Right renal cortex interstitium (tissue), 3 donors: ENCODE measurements at places on chromosomes 6 and 20.

DNA sequence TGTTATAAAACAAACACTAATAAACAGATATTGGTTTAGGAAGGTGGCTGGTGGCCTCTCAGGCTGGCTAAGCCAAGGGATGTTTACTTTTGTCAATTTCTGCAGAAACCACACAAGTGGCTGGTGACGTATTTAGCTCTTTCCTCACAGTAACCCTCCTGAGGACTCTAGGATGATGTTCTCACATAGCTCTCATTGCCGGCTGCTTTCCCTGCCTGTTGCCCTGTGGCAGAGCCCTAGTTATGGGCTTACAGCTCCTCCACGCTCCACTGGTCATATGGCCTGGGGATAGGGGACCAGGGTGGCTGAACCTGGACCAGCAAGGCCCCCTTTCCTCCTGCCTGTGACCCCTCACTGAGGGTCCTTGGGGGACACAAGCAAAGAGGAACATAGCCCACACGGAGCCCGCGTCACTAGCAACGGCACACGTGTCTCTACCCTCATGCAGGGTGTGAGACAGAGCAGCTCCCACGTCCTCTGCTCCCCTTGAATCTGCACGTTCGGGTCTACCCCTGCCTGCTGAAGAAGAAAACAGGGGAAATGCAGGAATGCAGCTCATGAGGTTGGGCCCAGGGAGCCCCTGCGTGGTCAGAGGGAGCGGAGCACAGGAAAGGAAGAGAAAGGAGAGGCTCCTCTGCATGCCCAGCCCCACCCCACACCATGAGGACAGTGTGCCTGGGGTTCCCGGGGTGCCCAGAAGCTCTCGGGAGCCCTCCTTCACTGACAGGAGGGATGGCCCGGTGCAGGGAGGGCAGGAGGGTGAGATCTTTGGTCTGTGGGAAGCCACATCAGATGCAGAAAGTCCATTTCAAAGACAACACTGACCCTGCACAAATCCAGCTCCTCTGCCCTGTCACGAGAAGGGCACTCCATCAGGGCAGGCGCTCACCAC lies 13.9 kb downstream of the RAMACL start:
- no peak for DNase-seq

DNA sequence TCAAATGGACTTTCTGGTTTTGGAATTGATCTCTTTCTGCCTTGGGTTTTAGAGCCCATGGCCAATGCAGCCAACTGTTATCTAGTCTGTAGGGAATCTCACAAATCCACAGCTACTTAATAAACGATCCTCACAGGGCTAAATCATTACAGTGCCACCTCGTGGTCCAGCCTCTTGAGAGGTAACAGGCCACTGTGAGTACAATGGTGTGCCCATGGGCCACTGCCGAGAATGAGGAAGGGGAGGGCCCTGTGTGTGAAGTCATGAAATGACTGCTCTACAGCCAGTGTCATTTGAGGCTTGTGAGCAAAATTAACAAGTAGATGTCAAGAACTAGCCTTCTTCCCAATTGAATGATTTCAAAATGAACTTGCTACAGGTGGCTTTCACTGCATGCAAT lies 54.3 kb upstream of the GMPR start:
- no peak for DNase-seq

DNA sequence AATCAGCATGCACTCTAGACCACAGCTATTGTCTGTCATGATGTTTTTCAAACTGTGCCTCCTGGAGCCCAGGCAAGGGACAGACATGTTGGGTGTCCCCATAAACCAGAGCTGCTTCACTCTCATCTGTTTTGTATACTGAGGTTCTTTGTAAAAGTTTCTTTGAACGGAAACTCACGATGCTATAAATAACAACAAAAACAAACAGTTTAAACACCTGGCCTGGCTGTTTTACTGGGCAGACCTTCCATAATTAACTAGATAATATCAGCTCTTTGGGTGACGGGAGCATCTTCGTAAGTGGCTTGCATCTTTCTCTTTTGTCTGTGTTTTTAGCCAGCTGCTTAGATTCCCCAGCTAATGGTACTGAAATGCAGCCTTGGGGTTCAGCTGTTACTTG lies 190.3 kb downstream of the ZDHHC14 start:
- DNase-seq = no peak

- DNase-seq = no peak
These were observed 9.2 kb downstream of the PACRG start for GRCh38 chr6:162736961-162737360.

GRCh38 chr6:136803608-136804007 lies 11.3 kb upstream of the MAP3K5 start:
- no peak for DNase-seq

DNA sequence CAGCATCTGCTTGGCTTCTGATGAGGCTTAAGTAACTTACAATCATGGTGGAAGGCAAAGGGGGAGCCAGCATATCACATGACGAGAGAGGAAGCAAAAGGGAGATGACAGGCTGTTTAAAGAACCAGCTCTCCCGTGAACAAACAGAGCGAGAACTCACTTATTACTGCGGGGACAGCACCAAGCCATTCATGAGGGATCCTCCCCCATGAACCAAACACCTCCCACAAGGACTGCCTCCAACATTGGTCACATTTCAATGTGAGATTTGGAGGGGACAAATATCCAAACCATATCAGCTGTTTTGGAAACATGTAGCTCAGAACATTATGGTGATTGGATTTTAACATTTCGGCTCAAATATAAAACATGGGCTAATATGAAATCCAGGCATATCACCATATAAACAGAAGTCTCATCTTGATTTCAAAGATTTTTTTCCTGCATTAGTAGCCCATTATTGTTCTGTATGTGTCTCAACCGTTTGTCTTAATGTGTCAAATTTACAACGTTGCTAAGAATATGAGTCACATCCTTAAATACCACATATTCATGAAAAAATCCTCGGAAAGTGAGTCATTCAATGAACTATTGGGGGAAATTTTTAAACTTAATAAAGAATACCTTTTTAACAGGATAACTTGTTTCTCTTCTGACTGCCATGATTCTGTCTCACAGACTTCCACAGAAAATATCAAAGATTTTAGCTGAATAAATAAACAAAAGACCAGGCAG lies 894.3 kb downstream of the TFAP2A start:
- DNase-seq = no peak

DNA sequence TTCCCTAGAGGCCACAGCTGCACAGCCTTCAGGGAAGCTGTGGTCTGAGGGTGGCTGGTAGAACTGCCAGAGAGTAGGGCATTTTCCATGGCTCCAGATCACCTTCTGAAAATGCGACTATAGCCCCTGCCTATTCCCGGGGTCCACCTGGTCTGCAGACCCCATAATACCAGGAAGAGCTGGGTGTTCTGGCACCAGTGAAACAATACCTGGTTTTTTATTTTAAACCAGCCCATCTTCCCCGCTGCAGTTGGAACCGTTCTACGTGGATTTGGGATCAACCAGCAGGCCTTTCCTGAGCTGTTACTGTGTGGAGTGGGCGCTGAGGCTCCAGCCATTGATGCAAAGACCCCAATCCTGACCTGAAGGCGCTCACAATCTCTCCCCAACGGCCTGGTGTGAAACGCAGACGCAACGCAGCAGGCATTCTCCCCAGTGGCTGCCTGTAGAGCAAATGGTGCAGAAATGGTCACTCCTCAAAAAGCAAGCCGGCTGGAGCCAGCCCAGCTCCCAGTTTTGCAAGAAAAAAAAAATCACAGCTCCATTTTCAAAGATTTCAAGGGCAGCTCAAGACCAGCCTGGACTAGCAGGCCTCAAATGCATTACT lies 11.3 kb downstream of the NPEPL1 start:
- DNase-seq = no peak

- DNase-seq = no peak
These were observed 859.8 kb downstream of the MAFB start for GRCh38 chr20:39829256-39829655.

GRCh38 chr20:25065072-25065624 lies 7.2 kb upstream of the ACSS1 start:
- DNase-seq = no peak
